ENCODE measurements at places on chromosomes 2 and 18. TPM values are rescaled to one million over a fixed set of nuclear protein-coding genes. Genes with fewer than 3 reads are reported as not detected.

GRCh38 chr18:8741532-8741931, 36.2 kb downstream of the MTCL1 start:
- DNase-seq, result no peak

DNA sequence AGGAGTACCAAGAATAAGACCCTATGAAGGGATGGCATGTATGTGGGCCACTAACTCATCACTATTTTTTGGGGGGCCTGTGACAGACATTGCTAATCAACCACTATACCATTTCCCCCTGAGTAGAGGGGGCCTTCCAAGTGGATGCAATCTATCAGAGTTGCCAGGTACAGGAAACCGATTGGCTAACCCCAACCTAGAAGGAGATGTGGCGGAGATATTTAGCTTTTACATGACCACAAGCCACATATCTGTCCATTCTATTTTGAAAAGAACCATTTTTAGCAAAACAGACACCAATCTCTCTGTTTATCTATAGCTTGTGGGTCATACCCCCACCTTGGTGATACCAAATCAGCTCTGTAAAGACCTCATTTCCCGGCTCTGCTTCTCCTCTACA, 51.0 kb downstream of the PAX8 start:
- no peak for DNase-seq

DNA sequence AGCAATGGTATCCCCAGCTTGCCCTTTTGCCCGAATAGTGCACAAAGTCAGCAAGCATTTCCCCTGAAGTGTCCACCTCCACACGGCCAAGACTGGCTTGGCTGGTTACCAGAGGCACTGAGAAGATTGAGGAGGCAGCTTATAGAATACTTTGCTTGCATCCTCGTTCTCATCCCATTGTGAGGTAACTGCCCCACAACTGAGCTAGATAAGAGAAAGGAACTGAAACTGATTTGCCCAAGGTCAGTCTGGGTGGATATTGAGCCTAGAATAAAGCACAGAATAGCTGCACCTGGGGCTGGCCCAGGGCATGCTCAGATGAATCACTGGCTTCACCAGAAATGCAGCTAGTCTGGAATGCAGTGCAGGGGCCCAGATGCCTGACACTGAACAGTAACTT, 32.7 kb upstream of the MAP4K3 start:
- DNase-seq, result no peak

The FAM124B gene
- polyA plus RNA-seq, result not detected

The RAB6D gene
- polyA plus RNA-seq, result 0.08 TPM

The IMPACT gene
- polyA plus RNA-seq, result 9.1 TPM

GRCh38 chr2:80476535-80477117, 172.1 kb upstream of the LRRTM1 start:
- no peak for DNase-seq

DNA sequence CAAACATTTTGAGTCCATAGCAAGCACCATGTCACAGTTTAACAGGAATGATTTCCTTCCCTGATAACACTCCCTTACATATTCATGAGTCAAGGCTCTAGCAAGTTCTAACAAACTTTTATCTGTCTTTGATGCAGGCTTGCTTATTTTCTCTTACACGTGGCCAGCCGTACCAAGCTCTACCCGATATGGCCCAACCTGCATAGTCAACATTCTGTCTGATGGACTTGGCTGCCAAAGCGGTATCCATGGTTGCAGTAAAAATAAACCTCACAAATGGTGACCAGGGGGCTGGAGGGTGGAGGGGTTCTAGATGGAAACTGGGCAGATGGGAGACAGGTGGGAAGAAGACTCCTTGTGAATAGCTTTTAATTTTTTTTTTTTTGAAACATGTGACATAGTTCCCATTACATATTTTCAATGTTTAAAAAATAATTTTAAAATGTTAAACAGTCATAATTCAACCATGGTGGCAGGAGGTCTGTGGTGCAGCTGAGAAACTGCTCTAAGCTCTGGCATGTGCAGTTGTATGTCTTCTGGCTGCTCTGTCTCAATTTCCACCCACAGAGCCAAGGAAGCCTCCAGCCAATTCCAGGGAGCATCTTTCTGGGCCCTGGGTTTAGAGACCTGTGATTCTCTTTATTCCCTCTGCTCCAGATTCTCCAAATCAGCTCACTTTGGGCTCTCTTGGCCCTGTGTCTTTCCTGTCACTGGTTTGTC, 20.7 kb upstream of the CXCR1 start:
- no peak for DNase-seq

- no peak for DNase-seq
Measured at GRCh38 chr2:70757360-70757759, 10.6 kb downstream of the ADD2 start.

GRCh38 chr2:70448041-70448440, 105.6 kb downstream of the TGFA start:
- no peak for DNase-seq

GRCh38 chr2:10475811-10476660, 27.9 kb upstream of the ODC1 start:
- DNase-seq, result no peak

GRCh38 chr2:3242747-3243369, 134.8 kb downstream of the EIPR1 start:
- peak; percentile 25 for DNase-seq

DNA sequence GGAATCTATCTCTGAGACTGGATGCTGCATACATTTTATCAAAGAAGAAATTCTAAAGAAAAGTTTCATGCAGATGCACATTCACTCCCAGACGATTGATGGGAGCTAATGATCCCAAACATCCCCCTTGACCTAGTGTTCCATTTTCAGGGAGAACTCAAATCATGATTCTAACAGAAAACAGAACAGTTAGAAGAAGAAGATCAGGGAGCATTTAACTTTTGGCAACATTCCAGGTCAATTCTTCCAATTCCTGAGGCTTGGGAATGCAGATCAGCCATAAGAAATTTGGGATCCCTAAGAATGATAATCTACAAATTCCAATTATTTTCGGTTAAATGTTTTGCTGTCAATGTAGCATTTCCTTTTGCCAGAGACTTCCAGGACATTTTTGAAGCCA, 96.6 kb downstream of the CPO start:
- no peak for DNase-seq

The ALLC gene
- polyA plus RNA-seq, result not detected

- DNase-seq, result no peak
Measured at GRCh38 chr2:133352719-133353118, 215.5 kb downstream of the NCKAP5 start.

The LRRC30 gene
- not detected for polyA plus RNA-seq

- DNase-seq, result no peak
Measured at GRCh38 chr2:45675263-45675812, 23.9 kb downstream of the PRKCE start.

DNA sequence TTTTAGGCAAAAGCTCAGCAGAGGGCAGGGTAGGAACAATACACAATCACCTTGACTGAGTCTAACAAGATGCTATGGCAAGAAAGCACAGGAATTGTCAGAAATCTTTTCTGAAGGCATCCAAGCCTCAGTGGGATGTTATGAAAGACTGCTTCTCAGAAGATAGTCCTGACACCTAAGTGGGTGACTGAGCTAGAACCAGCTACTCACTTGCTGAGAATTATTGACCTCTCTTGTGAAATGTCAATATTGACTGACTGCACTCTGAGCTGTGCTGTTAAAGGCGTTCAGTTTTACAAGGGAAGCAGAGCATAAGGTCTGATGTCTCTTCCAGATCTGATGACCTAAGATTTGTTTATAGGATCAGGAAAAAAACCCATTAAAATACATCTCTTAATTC, 46.1 kb downstream of the TACR1 start:
- DNase-seq, result no peak

The KIAA2012 gene
- not detected for polyA plus RNA-seq

GRCh38 chr2:237109421-237109934, 23.8 kb downstream of the COPS8 start:
- DNase-seq, result no peak

DNA sequence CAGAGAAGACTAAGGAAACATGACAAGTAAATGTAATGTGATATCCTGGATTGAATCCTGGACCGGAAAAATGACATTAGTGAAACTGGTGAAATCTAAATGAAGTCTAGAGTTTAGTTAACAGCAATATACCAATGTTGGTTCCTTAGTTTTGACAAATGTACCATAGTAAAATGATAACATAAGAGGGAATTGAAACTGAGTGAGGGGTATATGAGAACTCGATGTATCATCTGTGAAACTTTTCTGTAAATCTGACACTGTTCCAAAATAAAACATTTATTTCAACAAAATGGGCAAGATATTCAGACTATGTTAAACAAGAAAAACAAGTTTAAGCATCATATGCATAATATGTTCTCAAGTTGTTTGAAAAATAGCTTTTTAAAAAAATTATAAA, 63.8 kb downstream of the OLA1 start:
- DNase-seq, result no peak

The HRH4 gene
- not detected for polyA plus RNA-seq

GRCh38 chr2:77838441-77838840, 316.3 kb upstream of the LRRTM4 start:
- DNase-seq, result no peak

DNA sequence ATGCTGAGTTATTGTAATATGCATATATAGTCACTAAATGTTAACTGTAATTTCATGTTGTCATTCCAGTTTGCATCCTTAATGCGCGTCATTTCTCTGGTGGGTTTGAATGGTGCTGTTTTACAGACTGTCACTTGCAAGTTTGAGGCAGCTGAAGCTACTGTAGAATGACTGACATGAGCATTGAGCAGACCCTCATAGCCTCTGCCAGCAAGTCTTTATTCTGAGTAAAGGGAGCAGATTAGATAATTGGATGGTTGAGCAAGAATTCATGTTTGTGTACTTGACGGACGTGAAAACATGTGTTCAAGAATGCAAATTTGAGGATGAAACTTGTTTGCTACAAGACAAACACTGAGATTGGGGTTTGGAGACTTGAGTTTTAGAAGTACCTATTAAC, 854.8 kb upstream of the KLHL29 start:
- DNase-seq, result no peak

DNA sequence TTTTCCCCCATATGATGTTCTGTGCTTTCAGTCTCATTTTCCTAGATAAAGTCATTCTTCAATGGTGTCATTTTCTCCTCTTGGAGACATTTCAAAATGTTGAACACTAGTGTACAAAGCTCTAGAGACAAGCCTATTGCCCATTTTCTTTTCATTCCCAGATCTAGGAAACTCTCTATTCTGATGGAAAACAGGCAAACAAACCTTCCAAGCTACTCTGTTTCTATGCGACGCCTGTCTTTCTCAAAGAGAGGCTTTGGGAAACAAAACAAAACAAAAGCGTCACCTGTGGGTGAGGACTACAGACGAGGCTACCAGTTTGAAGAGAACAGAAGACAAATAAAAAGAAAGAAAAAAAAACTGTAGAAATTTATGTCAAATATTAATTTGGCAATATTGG, 311.0 kb downstream of the CBLN2 start:
- DNase-seq, result no peak

- no peak for DNase-seq
Measured at GRCh38 chr18:11251891-11252270, 102.5 kb upstream of the PIEZO2 start.

The MEP1B gene
- polyA plus RNA-seq, result 0.12 TPM

The RNU2-63P gene
- not detected for polyA plus RNA-seq

The FAM237A gene
- not detected for polyA plus RNA-seq

DNA sequence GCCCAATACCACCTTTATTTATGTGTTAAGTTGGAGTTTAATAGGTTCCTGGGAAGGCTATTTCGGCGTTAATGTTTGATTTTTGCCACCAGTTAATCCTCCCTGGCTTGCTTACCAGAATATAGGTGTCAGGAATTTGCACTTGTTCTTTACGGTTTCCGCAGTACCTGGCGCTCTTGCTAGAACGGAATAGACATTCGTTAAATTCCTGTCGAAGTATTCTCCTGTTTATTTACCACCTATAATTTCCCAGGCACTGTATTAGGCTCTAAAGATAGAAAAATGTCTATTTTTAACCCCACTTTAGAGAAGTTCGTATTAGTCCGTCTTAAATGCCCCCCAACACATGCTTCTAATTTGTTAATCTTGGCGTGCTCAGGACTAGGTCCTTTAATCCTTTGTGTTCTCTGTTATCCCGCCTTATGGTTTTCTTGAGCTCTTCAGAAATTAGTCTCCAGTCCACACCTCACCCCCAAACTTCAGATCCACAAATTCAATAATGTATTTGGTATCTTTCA, 575 bp downstream of the CCDC150 start:
- no peak for DNase-seq

DNA sequence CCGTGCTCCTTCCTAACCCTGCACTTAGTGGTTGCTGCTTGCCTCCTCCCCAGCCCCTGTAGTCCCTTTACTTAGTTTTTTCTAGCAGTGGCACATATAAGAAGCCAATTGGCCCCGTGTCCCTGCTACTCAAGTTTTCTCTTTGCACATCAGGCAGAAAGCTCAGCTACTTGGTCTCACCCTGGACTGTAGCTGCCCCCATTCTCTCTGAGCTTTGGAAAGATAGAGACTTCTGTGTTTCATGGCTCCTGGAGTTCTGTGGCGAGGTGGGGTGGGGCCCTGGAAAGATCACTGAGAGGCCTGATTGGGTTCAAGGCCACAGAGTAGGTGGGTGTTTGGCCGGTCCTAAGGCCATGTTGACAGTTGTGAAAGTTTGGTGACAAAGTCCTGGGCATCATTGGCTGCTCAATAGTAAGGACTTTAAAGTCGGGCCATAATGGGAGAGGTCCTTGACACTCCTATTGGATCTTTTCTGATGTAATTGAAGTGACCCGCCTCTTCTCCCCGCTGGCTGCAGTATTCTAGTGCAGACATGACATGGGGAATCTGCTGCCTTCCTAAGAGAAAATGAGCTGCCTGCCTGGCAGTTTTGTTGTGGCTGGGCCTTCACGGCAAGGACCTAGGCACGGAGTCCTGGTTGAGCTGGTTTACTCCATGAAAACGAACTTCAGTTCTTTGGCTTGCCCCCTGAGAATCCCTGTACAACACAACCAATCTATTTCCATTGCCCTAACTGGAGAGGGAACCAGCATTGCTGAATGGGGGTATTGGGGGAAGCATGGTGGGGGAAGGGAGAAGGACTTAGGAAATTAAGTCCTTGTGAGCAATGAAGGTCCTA, 26.2 kb upstream of the CYP27A1 start:
- no peak for DNase-seq

The CD302 gene
- 0.28 TPM for polyA plus RNA-seq

GRCh38 chr2:168742258-168742932, 60.0 kb upstream of the NOSTRIN start:
- DNase-seq, result no peak

The TTR gene
- polyA plus RNA-seq, result not detected

The ARHGEF4 gene
- polyA plus RNA-seq, result 5.3 TPM

- no peak for DNase-seq
Measured at GRCh38 chr2:31525876-31526275, 54.9 kb downstream of the SRD5A2 start.

DNA sequence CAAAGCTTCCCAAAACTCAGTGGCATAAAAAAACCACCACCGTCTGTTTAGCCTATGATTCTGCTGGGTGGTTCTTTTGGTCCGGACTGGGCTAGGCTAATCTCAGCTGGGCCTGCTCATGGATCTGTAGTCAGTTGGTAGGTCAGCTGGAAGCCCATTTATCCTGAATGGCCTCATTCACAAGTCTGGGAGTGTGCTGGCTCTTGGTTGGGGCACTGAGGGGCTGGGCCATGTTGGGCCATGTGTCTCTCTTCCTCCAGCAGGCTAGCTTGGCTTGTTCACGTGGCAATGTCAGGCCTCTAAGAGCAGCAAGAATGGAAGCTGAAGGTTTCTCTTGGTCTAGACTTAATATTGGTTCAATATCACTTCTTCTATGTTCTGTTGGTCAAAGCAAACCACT, 95.7 kb upstream of the HS6ST1 start:
- no peak for DNase-seq

Data from CD8-positive, alpha-beta memory T cell (primary cell).